ENCODE measurements at places on chromosomes 7 and 10. TPM values are rescaled to one million over a fixed set of nuclear protein-coding genes. Genes with fewer than 3 reads are reported as not detected.

Gene FAM24B
- 5.0 TPM for total RNA-seq

Gene CDK1
- total RNA-seq, result 0.77 TPM

Gene METTL27
- 1.3 TPM for total RNA-seq

Gene CRYGN
- total RNA-seq, result 1.4 TPM

Gene ARF5
- 189 TPM for total RNA-seq

Gene ABCC2
- total RNA-seq, result 1.7 TPM

DNA sequence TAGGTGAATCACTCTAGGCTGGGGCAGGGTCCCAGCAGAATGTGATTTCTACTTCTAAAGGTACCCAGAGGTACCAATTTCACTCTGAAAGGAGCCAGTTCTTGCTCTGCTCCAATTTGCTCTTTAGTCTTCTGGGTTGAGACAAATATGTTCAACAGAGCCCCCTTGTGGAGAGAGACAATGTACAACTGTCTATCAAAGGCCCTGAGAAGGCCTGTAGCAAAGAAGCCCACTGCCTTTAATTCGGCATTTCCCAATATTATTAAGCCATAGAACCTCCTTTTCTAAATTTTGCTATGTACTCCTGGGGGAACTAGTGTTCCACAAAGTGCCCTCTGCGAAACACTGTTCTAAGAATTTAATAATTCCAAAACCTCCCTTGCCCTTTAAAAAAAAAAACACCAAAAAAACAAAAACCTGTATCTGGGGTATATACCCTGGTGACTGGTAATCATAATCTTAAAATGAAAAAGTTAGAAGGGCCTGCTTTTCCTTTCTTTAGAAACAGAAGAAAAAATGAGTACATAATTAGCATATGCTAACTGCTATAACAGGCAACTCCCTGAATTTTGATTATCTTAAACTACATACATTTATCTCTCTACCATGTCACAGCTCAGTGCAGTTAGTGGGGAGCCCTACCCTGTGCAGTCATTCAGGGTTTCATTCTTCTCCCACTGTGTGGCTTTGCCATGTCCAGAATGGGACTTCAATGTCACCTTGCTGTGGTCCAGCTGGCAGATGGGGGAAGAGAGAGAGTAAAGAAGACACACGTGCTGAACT lies 160.9 kb upstream of the BMPER start:
- no peak for DNase-seq

DNA sequence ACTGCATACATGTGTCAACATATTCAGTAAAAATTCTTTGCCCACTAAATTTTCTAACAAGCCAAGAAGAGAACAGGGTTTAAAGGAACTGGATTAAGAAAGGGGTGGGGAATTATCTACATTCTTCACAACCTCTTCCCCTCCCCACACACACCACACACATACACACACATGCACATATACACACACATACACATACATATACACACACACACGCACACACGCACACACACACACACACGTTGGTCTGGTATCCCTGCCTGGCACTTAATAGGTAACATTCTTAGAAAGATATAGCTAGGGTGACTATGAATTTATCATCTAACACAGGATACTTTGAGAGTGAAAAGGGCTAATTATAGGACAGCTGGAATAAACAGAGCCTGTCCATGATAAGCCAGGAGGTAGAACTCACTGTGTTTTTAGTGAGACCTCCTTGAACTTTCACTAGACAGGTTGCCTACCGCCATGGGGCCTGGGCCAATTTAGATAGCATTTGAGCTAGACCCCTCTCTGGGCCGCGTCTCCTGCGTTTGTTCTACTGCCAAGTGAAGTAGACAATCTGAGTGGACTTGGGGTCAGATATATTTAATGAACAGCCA lies 33.1 kb upstream of the EPC1 start:
- no peak for DNase-seq

GRCh38 chr10:114284346-114285071 lies 45.5 kb downstream of the VWA2 start:
- no peak for DNase-seq

GRCh38 chr7:22853674-22854157 lies 31.1 kb upstream of the TOMM7 start:
- no peak for DNase-seq

DNA sequence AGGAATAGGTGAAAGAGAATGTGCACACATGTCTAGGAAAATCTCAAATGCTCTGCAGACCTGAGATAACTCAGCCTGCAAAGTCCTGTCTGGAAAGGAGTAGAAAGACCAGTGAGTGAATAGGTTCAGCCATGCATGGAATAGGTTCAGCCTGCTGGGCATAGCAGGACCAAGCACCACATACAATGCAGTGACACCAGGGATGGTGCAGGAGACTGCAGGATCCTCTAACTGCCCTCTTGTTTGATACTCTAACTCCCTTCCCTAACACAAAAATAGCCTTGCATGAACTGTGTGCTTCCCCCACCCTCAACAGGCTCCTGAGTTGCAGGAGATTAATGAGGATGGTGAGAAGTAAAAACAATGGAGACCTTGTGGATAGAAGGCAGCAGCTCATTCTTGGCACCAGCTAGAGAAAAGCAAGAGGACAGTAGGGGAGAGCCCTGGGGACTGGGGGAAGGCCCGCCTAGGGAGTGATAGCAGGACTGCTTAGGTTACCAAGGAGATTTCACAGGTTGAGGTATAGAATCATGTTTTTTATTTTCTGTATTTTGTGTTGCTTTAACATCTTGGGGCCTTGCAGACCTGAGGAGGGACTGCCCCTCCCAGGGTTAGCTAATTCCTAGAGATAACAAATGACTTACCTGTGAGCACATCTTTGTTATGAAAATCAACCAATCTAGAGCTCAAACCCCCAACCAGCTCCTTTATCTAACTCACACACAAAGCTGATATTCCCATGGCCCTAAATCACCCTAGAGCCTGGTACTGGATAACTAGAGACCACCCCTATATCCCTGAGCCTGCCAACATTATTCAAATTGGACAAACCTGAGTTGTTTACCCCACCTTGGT lies 187.8 kb downstream of the PLPP4 start:
- DNase-seq, result no peak

DNA sequence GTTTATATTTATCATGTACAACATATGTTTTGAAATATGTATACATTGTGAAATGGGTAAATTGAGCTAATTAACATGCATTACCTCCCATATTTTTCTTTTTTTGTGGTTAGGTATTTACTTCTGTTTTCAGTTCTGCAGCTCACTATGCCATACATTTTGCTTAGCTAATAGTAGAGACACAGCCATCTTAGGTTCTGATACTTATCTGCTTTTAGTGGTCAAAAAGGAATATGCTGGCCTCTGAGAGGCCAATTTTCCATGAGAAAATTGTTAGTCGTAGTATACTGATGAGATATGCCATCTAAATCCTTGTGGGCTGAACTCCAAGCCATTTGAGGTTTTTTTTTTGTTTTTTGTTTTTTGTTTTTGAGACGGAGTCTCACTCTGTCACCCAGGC lies 31.0 kb downstream of the SGPL1 start:
- no peak for DNase-seq

DNA sequence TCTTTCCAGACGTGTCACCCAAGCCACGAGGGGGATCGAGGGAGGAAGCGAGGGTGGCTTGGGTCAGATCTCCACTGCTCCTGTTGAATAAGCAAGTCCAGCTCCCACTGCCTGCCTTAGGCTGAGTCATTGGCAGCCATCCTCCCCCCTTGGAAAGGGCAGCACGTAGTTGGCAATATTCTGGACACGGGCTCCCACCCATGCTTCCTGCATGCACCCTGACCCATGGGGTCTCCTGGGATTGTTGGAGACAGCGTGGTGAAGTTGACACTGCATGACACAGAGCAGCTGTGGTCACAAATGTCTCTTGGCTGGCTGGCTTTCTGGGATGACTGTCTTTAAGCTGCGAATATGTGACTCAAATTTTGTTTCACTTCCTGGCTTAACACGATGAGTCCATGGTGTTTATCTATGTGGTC lies 11.2 kb downstream of the BTBD16 start:
- no peak for DNase-seq

- DNase-seq, result no peak
These were observed 13.6 kb upstream of the BPGM start for GRCh38 chr7:134632937-134633540.

- DNase-seq, result no peak
These were observed 51.9 kb downstream of the IKZF1 start for GRCh38 chr7:50356212-50356944.

DNA sequence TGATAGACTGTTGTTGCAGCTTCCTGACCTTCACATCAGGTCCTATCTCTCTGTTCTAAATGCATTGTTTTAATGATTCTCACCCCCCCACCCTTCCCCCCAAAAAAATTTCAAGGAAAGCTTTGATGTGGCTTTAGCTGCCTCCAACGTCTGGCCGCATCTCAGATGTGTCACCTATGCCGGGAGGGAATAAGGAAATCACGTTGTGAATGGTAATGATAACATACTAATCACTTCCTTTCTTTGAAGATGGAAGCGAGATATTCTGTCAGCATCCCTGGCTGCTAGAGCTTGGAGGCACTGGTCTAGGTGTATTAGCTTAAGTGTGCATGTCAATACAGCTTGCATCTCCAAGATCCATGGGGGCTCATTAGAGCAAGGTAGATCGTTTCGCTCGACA lies 89.6 kb downstream of the VTI1A start:
- DNase-seq, result no peak

- DNase-seq, result no peak
These were observed 180.0 kb upstream of the INHBA start for GRCh38 chr7:41882745-41883420.
